Smooth muscle cell of trachea (primary cell): ENCODE measurements at places on chromosomes 4 and X. TPM values are rescaled to one million over a fixed set of nuclear protein-coding genes. Genes with fewer than 3 reads are reported as not detected.

Gene NEUROG2
- total RNA-seq = not detected in 2 replicates

Gene FAAH2
- total RNA-seq = under 0.01 and 0.15 TPM in 2 replicates

Gene RPA4
- 0.66 and 2.2 TPM in 2 replicates for total RNA-seq

Gene MAGEA2
- total RNA-seq = not detected in 2 replicates

Gene NEIL3
- total RNA-seq = 4.0 and 11.5 TPM in 2 replicates

Gene NKX1-1
- not detected in 2 replicates for total RNA-seq

Gene HELT
- total RNA-seq = not detected in 2 replicates

Gene CPLX1
- 0.17 TPM in 1 of 2 replicates, not detected in the other for total RNA-seq

Gene AFF2
- under 0.01 TPM in 1 of 2 replicates, not detected in the other for total RNA-seq

Gene REPS2
- total RNA-seq = 0.73 and 0.99 TPM in 2 replicates

Gene CYTL1
- total RNA-seq = 0.15 and 0.17 TPM in 2 replicates

Gene TEC
- total RNA-seq = 1.5 and 3.8 TPM in 2 replicates

Gene SOX3
- 0.15 TPM in 1 of 2 replicates, not detected in the other for total RNA-seq

Gene LRRC66
- 0.83 and 1.5 TPM in 2 replicates for total RNA-seq

Gene PRSS12
- total RNA-seq = 93.1 and 158 TPM in 2 replicates

Gene MAGEE2
- under 0.01 TPM in 1 of 2 replicates, not detected in the other for total RNA-seq

Gene MAGEA2B
- not detected in 2 replicates for total RNA-seq

Gene FAM9B
- total RNA-seq = not detected in 2 replicates

Gene SPANXN3
- total RNA-seq = not detected in 2 replicates

Gene KIT
- total RNA-seq = 0.44 and 0.83 TPM in 2 replicates

Gene SLC34A2
- total RNA-seq = not detected in 2 replicates

Gene PF4V1
- 0.58 and 0.66 TPM in 2 replicates for total RNA-seq

Gene OSTC
- 178 and 189 TPM in 2 replicates for total RNA-seq

Gene NAA11
- total RNA-seq = not detected in 2 replicates

Gene SLC6A14
- not detected in 2 replicates for total RNA-seq

Gene STATH
- not detected in 2 replicates for total RNA-seq

Gene MAPK10
- total RNA-seq = 35.8 and 42.0 TPM in 2 replicates

Gene OCRL
- 17.9 and 19.8 TPM in 2 replicates for total RNA-seq

Gene HDX
- total RNA-seq = 4.9 and 5.1 TPM in 2 replicates

Gene GABRE
- 1.3 and 11.7 TPM in 2 replicates for total RNA-seq

Gene H2BW2
- total RNA-seq = under 0.01 TPM in 1 of 2 replicates, not detected in the other

Gene IL1RAPL1
- total RNA-seq = 1.2 and 1.9 TPM in 2 replicates

Gene DOK7
- total RNA-seq = 0.17 TPM in 1 of 2 replicates, not detected in the other

Gene ACSL1
- total RNA-seq = 30.4 and 32.0 TPM in 2 replicates

Gene KLHL4
- total RNA-seq = under 0.01 and 0.58 TPM in 2 replicates
